Suprapubic skin (tissue), 4 donors: ENCODE measurements at places on chromosomes 12 and 14. TPM values are rescaled to one million over a fixed set of nuclear protein-coding genes. Genes with fewer than 3 reads are reported as not detected.

GRCh38 chr12:101698800-101699347 lies 1.4 kb downstream of the CHPT1 start:
- no peak for DNase-seq
- peak overlapping the region; percentile 97 for H3K4me3 ChIP-seq
- H3K27ac ChIP-seq = peak overlapping the region; percentile 94
- H3K36me3 ChIP-seq = no peaks in the 10 kb centered on the region
- no peaks in the 10 kb centered on the region for H3K27me3 ChIP-seq

GRCh38 chr12:60529723-60530122 lies 933.9 kb downstream of the SLC16A7 start:
- no peaks in the 10 kb centered on the region for H3K36me3 ChIP-seq
- H3K27ac ChIP-seq = no peak overlapping the region
- H3K4me3 ChIP-seq = no peak overlapping the region
- H3K4me1 ChIP-seq = no peaks in the 10 kb centered on the region
- DNase-seq = no peak

PRPH gene
- not detected for total RNA-seq

SIX4 gene
- 0.64 TPM for total RNA-seq
